Right lung (tissue), 10 donors: ENCODE measurements at places on chromosomes 12 and 14.

DNA sequence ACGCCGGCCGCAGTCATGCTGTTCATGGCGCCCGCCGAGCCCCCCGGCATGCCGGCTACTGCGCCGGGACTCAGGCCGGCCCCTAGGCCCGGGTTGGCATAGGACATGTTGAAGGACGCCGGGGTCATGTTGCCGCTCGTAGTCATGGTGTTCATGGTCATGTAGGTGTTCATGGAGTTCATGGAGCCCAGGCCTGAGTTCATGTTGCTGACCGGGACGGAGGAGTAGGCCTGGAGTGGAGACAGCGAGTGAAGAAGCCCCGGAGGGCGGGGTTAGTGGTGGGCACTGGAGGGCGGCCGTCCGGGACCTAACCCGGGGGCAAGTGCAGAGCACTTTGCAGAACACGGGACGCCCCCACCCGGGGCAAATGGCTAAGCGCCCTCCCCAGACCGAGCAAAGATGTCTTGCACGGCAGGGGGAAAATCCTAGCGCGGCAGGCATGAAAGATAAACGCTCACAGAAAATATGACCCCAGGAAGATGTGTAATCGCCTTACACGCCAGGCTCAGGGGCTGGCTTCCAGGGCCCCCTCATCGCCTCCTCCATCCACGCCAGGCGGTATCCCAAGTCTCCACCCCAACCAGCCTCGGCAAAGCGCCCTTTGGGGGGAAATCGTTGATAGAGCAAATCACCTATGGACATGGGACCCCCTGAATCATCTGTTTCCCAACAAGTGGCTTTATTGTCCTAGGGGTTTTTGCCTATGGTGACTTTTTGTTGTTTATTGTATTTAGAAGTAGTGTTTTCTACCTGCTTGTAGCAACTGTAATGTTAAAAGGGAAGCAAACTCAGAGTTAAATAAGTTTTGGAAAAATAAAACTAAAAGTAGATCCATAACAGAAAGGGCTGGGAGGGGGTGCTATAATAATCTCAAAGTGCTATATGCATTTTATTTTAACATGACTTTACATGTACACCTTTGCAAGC is 2.3 kb downstream of the FOXA1 start:
- DNase-seq: peak; percentile 25

DNA sequence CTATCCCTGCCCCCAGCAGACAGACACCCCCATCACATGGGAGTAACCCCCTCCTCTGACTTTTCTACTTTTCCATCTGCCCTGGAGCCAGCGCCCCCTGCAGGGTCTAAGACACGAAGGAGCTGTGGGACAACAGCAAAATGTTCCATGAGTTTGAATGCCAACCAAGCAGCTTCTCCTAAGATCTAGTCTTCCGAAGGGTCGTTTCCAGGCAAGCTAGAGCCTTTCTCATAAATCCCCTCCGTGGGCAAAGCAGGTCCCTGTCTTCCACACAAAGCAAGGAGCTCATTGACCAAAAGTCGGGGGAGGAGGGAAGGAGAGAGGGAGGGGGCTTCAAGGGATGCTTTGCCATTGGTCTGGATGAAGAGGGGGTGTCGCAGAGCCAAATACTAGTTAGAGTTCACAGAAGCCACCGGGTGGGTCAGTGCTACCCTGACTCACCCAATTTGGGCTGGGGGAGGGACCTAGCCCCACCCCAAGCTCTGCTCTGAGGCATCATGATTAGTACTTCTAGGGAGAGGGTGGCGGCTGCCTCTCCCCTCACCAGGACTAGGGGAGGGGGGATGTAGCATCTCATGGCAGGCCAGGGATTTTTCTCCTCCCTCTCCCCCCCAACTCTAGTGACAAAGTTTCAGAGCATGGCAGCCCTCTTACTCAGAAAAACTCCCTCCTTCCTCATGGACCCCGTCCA is 1.6 kb downstream of the MSI1 start:
- DNase-seq: no peak

- DNase-seq: no peak
These were observed 196.4 kb downstream of the RASSF9 start for GRCh38 chr12:85639834-85640233.

GRCh38 chr12:47852096-47852571 is 32.4 kb upstream of the HDAC7 start:
- no peak for DNase-seq

GRCh38 chr12:44816446-44817017 is 59.6 kb downstream of the NELL2 start:
- DNase-seq: no peak

GRCh38 chr14:35123388-35123703 is 994 bp downstream of the PRORP start:
- DNase-seq: no peak

- no peak for DNase-seq
These were observed 160.7 kb upstream of the RTL1 start for GRCh38 chr14:101064121-101064661.

DNA sequence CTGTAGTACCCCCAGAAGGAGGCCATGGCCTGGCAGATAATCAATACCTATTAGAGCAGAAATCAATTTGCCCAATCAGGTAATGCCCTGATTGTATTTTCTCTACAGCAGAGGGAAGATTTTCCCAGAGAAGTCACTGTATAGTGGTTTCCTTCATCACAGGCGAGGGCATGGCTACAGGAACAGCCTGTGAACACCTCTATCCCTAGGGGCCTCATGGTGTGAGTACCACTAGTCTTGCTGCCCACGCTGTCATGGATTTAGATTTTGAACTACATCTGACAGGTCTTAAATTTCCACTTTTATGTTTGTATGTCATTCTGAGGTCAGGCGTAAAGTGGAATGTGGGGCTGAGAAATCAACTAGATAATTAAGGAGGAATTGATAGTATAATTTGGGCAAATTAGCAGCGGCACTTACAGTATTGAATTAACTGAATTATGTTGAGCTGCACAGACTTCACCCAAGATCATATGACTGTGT is 42.4 kb upstream of the STXBP6 start:
- DNase-seq: no peak

GRCh38 chr12:78240827-78241226 is 410.1 kb downstream of the NAV3 start:
- DNase-seq: no peak

DNA sequence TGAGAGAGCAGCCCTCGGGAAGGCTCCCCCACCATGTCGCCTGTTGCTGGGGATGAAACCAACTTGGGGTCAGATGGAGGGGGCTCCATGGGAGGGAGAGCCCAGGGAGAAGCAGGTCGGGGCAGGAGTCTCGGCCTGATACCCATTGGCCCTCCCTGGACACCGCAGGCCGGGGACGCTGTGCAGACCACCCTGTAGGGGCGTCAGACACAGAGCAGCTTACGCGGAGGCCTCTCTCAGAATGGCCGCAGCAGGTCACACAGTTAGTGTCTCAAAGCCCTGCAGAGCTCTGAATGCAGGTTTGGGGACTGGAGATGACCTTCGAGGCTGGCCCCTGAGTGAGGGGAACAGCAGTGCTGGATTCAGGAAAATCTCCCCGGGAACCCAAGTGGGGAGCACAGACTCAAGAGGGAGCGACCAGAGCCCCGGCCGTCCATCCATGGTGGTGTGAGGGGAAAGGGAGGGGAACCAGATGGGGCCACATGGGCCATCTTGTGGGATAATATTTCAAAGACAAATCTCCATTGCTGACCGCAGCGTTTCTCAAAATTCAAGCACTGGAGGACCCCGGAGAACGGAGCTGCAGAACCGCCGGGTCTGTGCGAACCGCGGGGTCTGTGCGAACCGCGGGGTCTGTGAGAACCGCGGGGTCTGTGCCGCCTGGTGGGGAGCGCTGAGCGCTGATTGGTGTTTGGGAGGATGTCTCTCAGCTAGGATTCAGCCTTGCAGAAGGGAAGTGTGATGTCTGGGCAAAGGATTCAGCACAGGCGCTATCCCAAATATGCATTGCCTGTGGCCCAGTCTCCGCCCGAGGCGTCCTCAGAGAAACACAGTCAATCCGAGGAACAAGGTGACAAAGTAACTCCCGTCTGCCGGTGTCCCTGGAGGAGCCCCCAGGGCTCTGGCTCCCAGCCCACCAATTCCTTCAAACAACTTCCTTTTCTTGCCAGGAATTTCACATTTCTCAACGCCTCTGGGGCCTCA is 324.4 kb upstream of the RTL1 start:
- DNase-seq: no peak

GRCh38 chr12:89251342-89252271 is 100.7 kb downstream of the DUSP6 start:
- DNase-seq: no peak

DNA sequence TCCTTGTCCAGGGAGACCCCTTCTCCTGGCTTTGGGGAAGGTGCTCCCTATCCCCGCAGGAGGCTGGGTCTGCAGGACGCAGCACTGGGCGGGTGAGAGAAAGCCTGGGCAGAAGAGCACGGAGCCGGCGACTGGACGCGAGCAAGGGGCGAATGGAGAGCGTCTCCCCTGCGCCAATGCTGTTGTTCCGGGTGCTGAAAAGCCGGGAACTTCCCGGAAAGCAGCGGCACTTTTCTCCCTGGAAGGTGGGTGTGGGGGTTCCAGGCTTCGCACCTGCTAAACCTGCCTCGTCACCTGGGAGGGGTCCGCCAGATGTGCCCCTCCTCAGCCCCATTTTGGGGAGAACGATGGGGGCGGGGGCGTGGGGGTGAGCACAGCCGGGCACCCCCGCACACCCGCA is 417.1 kb upstream of the TMTC1 start:
- no peak for DNase-seq

- no peak for DNase-seq
These were observed 68.9 kb downstream of the CEP128 start for GRCh38 chr14:80872645-80873044.

- DNase-seq: no peak
These were observed 263.3 kb downstream of the RASSF9 start for GRCh38 chr12:85572956-85573355.

GRCh38 chr12:117227000-117227653 is 36.9 kb upstream of the FBXO21 start:
- no peak for DNase-seq
